SJCRH30 (cell line): ENCODE measurements at places on chromosomes 1 and 21. TPM values are rescaled to one million over a fixed set of nuclear protein-coding genes. Genes with fewer than 3 reads are reported as not detected.

DNA sequence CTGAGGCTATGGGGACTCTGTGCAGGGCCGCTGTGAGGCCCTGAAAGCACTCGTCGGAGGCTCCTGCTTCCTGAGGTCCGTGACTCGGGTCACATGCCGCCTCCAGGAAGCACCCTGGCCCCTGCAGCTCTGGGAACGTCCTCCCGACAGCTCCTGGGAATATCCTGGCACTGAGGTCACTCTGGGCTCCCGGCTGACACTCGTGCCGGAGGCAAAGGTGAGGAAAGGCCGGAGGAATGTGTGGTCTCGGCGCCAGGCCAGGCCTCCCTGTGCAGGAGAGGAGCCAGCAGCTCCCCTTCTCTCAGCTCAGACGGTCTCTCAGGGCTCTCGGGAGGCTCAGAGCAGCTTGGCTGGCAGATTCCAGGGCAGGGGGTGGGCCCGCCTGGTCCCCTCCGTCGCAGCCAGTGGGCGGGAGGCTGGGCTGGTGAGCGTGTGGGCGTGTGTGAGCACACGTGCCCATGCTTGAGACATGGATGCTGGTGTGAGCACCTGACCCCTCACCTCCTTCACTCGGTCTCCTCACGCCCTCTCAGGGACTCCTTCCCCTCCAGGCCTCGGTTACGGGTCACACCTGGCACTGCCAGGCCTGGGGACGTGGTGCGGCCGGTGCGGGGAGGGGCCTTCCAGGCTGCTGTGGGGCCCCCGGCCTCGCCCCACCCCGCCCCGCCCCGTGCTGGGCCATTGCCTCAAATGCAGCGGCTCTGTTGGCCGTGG, 5.5 kb upstream of the RNF223 start:
- peak; percentile 94 for DNase-seq

- DNase-seq = no peak
These were observed 4.9 kb downstream of the CGN start for GRCh38 chr1:151516031-151516511.

KCNT2 gene
- 1.3 and 2.7 TPM in 2 replicates for total RNA-seq

DNA sequence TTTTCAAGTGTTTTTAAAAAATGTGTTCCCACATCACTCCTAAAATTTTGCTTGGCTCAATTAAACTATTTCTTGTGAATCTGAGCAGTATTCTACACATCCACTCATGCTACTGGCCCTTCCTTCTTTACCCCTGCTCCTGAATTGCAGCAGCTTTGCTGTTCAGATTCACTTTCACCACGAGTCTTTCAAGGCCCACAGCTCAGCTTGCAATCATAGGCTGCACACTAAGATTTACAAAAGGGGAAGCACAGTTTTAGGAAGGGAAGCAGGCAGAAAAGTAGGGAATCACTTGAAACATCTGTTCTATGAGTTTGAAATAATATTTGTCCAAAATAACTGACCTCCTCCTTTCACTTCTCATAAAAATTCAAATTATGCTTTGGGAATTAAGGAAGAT, 70.9 kb upstream of the EDEM3 start:
- DNase-seq = no peak

DNA sequence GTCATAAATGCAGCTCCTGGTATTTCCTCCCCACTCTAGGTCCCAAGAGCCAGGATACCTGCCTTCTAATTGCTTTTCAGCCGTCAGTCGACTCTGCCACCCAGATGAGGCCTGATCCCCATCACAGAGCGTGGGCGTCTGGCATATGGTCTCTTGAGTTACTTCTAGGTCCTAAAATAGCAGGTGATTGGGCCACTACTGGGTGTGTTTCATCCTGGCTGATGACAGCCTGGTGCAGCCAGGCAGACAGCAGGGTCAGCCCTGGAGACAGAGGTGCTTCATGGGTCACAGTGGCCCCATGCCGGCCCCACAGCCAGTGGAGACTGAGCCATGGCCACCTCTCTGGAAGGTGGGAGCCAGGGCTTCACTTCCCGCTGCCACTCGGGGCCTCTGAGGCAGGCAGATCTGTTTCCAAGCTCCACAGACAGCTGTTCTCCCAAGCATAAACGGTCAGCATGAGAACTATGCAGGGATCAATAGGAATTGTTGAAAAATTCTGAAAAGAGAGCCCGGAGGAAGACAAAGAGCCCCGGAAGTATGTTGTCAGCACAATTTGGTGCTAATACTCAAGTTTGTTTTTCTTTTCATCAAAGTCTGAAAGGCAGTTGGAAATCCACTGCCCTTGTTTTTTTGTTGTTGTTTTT, 83.0 kb downstream of the MAN1C1 start:
- DNase-seq = peak; percentile 69

DNA sequence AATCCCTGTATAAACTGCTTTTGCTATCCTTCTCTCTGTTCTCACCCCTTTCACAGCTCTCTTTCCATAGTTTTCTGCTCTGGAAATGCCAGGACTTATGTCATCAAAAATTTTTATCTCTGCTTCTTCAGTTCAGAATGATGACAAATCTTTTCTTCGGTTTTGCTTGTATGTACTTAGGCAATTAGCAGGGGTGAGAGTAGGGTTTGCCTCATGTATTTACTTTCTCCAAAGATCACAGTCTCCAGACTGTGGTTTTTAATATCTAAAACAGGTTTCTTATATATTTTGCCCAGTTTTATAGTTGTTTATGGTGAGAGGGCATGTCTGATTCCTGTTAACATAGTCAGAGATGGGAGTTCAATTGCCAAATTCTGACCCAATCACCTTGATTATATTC, 235.4 kb upstream of the LYPLAL1 start:
- no peak for DNase-seq

- DNase-seq = no peak
These were observed 550 bp downstream of the ACKR1 start for GRCh38 chr1:159205225-159205624.

GRCh38 chr1:206686478-206687249, 2.0 kb downstream of the MAPKAPK2 start:
- no peak for DNase-seq

GRCh38 chr1:203225071-203225470, 4.4 kb downstream of the CHIT1 start:
- peak; percentile 49 for DNase-seq

TMPRSS2 gene
- total RNA-seq = not detected in 2 replicates

PTPN7 gene
- 0.08 and 0.14 TPM in 2 replicates for total RNA-seq
